ENCODE measurements at places on chromosomes 6 and 20.

GRCh38 chr6:113172531-113172966 lies 684.6 kb upstream of the MARCKS start:
- peak; percentile 86 for DNase-seq

- DNase-seq: peak; percentile 37
Observed at GRCh38 chr6:49333345-49334125, 129.5 kb downstream of the MMUT start.

- no peak for DNase-seq
Observed at GRCh38 chr20:1941226-1941625, 46.0 kb downstream of the SIRPA start.

- DNase-seq: no peak
Observed at GRCh38 chr6:61210549-61210948, 1075.5 kb downstream of the KHDRBS2 start.

DNA sequence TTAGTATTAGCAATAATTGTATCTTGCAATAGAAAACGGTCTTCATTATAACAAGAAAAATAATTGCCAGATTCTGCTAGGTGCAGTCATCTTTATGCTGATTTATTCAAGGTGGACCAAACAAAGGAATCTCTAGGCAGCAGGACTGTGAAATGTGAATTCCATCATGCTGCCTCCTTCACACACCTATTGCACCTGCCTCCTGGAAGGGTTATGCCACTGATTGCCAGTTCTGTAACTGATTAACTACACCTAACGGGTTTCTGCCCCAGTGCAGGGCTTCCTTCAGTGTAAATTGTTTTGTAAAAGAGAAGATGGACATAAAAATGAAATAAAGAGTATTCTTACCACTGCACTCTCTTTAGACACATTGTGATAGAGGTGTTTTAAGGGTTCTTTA lies 96.1 kb downstream of the FOXO3 start:
- no peak for DNase-seq

GRCh38 chr20:17859616-17860232 lies 108.9 kb downstream of the SNX5 start:
- DNase-seq: no peak

GRCh38 chr20:57682184-57683101 lies 27.4 kb downstream of the PMEPA1 start:
- DNase-seq: peak; percentile 91

- peak; percentile 89 for DNase-seq
Observed at GRCh38 chr6:107786709-107787588, 37.2 kb downstream of the SCML4 start.

DNA sequence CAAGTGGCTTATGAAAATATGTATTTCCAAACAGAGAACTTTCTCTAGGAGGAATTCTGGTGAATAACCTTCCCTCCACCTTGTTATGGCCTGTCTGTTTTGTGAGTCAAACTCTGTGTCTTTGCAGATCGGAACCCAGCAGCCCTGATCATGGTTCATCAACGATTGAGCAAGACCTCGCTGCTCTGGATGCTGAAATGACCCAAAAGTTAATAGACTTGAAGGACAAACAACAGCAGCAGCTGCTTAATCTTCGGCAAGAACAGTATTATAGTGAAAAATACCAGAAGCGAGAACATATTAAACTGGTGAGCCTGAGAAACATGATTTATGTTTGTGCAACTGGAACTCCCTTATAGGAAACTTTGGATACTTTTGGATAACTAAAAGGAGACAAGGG lies 294.5 kb upstream of the PLCB4 start:
- no peak for DNase-seq

GRCh38 chr6:148596891-148597455 lies 149.9 kb upstream of the UST start:
- no peak for DNase-seq

- DNase-seq: no peak
Observed at GRCh38 chr6:82645536-82646230, 282.1 kb downstream of the TPBG start.

- no peak for DNase-seq
Observed at GRCh38 chr20:55746723-55747122, 258.6 kb downstream of the CBLN4 start.

DNA sequence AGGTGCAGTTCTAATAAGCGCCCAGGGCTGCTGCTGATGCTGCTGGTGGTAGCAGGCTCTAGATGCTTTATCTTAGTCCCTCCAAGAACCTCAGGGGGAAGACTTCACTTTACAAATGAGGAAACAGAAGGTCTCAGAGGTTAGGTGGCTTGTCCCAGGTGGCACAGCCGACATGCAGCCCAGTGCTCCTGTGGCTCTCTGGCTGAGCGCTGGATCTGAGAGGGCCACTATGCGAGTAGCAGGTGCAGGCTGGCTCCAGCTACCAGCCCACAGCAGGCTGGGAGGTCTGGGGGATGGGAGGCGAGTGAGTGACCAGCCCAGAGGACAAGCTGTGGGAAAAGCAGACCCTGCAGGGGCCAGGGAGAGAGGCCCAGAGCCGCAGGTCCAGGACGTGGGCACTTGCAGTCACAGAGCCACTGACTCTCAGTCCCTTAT lies 90.9 kb downstream of the PRND start:
- no peak for DNase-seq

GRCh38 chr6:22838345-22838744 lies 269.0 kb downstream of the HDGFL1 start:
- DNase-seq: no peak

GRCh38 chr6:90000864-90001731 lies 106.8 kb downstream of the GJA10 start:
- DNase-seq: no peak

GRCh38 chr6:43188426-43188825 lies 6.4 kb downstream of the CUL9 start:
- DNase-seq: no peak

GRCh38 chr20:37968841-37969401 lies 64.3 kb downstream of the TTI1 start:
- DNase-seq: no peak

DNA sequence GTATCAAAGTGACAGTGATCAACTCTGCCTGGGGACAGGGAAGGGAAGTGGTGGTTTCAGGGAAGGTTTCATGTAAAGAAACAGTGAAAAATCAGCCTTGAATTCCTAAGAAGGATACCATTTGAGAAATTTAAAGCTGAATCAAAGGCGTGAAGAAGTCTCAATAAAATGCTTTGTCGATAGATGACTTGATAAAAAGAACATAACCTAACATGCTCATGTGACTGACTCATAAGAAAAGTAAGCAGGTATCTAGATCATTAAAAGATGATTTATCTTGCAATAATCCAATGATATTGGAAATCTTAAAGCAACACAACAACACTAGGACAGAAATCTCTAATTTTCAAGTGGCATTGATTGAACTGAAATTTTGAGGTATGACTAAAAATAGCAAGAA lies 14.3 kb downstream of the EDN1 start:
- no peak for DNase-seq

GRCh38 chr6:150048099-150048498 lies 20.8 kb downstream of the ULBP3 start:
- DNase-seq: no peak

All from muscle of leg (tissue), 16 donors.